ENCODE measurements at places on chromosomes 2 and 18.

DNA sequence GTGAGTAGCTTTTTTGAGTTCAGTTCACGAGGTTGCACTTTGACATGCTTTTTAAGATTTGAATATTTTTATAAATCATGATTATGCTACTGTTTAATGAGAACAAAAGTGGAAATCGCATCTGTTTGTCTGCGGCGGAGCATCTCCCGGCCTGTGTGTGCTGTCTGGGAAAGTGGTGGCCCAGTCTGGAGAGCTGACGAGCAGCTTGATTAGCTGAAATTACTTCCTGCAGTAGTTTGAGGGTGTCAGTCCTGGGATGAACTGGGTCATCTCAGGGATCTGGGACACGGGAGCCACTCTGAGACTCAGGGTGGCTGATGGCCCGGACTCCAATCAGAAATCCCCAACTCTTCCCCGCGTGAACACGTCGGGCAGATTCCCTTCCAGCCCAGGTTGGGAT lies 115.9 kb downstream of the KLHL29 start:
- peaks cover 10% of the 10 kb centered on the region for H3K27me3 ChIP-seq
- no peak overlapping the region for H3K27ac ChIP-seq
- H3K36me3 ChIP-seq, result peaks cover 2% of the 10 kb centered on the region
- DNase-seq, result no peak

DNA sequence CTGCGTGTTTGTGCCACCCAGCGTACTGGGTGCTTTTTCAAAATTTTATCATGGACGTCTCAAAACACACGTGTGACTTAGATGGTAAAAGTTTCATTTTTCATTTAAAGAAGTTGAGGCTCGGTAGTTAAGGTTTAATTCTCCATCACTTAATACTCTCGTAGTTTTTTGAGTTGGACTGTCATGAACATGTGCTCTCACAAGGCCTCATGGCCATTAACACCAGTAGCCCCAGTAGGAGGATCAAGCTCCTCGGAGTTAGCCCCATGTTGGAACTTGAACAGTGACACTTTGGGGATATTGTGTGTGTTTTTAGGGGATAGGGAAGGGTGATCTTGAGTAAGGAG lies 15.3 kb downstream of the NMUR1 start:
- no peaks in the 10 kb centered on the region for H3K36me3 ChIP-seq
- H3K4me1 ChIP-seq, result no peaks in the 10 kb centered on the region
- H3K27ac ChIP-seq, result no peak overlapping the region
- no peaks in the 10 kb centered on the region for H3K27me3 ChIP-seq
- H3K4me3 ChIP-seq, result peak overlapping the region; percentile 80

GRCh38 chr2:12169721-12170120 lies 423.3 kb downstream of the LPIN1 start:
- peak; percentile 97 for DNase-seq
- H3K4me3 ChIP-seq, result no peak overlapping the region
- no peak overlapping the region for H3K27ac ChIP-seq
- H3K27me3 ChIP-seq, result no peaks in the 10 kb centered on the region
- H3K4me1 ChIP-seq, result peaks cover 2% of the 10 kb centered on the region
- H3K36me3 ChIP-seq, result no peaks in the 10 kb centered on the region

DNA sequence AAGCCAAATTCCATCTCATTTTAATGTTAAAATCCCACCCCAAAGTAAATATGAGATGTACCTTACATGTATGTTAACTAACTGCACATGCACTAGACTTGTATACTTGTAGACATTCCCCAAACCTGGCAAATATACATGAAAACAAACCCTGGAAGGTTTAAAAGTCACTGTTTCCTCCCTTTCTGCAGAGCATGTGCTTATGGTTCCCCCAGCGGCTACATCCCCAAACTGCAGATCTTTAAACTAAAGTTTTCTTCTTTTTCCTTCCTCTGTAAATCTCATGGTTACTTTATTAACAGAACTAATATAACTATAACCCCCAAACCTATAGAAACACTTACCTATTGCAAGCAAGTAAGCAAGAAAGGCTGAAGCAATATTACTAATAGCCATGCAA lies 731.5 kb downstream of the LRP1B start:
- no peaks in the 10 kb centered on the region for H3K27me3 ChIP-seq
- no peaks in the 10 kb centered on the region for H3K4me1 ChIP-seq
- DNase-seq, result no peak
- no peak overlapping the region for H3K27ac ChIP-seq

- no peaks in the 10 kb centered on the region for H3K27me3 ChIP-seq
- H3K4me1 ChIP-seq, result peaks cover 9% of the 10 kb centered on the region
- peak overlapping the region; percentile 12 for H3K27ac ChIP-seq
- no peaks in the 10 kb centered on the region for H3K36me3 ChIP-seq
- DNase-seq, result peak; percentile 51
Measured at GRCh38 chr2:152508446-152508845, 173.5 kb downstream of the FMNL2 start.

- H3K4me3 ChIP-seq, result no peak overlapping the region
- no peak overlapping the region for H3K27ac ChIP-seq
- DNase-seq, result no peak
- peaks cover 4% of the 10 kb centered on the region for H3K27me3 ChIP-seq
Measured at GRCh38 chr2:20574930-20575329, 76.0 kb downstream of the HS1BP3 start.

DNA sequence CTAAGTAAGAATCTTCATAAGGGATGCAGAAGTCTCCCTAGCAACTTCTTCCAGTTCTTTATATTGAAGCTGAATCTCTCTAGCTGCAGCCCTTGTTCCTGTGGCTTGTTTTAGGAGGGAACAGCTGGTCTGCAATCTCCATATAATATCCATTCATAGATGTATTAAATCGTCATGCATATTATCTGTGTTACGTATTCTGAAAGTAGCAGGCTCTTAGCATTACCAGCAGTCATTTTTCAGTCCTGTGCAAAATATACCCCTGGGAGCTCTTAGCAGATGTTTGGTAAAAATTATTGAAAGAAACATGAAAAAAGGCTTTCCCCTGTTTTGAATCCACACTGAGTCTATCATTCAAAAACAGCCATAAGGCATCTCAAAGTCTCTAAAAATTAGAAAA lies 385.3 kb downstream of the IRS1 start:
- no peaks in the 10 kb centered on the region for H3K4me1 ChIP-seq
- no peaks in the 10 kb centered on the region for H3K36me3 ChIP-seq
- no peak for DNase-seq

Measured in mesenchymal stem cell (in vitro differentiated cells and primary cell).